ENCODE measurements at places on chromosomes 1 and 21.

DNA sequence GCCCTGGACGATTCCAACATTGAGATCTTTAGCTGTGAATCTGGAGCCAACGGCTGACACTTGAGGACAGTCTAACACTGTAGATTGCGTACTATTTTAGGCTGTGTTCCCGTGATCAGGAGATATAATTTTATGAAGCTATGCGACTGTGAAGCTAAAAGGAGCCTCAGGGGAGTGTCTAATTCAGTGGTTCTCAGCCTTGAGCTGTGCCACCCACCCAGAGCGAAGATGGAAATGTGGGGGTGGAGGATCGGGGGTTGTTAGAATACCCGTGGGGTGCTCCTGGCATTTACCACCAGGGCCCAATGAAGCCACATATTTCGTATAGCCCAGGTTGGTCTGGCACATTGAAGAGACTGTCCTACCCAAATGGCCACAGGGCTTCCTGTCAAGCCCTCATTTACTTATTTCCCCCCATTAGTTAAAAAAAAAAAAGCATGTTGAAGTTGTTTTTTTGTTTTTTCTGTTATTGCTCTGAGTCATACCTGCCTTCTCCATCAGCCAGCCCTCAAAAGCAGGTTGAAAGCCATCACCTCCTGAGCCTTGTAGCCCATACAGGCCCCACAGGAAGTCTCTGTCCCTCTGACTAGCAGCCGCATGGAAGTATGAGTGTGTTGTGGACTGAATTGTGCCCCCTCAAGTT, 141.7 kb downstream of the GALNT2 start:
- no peak for DNase-seq

DNA sequence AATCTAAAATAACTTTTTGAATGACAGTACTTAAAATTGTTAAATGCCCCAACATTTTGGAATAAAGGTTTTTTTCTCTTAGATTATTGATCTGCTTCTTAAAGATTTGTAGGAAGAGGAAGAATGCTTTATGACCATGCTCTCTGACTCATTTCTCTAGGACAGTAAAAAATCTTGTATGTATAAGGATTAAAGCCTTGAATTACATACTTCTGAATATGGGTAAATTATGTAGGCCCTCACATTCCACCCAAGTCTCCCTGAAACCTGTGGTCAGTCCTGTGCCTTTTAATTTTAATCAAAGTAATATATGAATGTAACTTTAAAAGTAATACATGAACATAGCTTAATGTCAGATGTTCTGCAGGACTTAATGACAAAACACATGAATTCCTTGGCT, 50.5 kb downstream of the ABCD3 start:
- no peak for DNase-seq

- no peak for DNase-seq
Observed at GRCh38 chr1:22773981-22774832, 63.6 kb downstream of the EPHB2 start.

GRCh38 chr1:23591460-23592208, 32.3 kb upstream of the ID3 start:
- no peak for DNase-seq

DNA sequence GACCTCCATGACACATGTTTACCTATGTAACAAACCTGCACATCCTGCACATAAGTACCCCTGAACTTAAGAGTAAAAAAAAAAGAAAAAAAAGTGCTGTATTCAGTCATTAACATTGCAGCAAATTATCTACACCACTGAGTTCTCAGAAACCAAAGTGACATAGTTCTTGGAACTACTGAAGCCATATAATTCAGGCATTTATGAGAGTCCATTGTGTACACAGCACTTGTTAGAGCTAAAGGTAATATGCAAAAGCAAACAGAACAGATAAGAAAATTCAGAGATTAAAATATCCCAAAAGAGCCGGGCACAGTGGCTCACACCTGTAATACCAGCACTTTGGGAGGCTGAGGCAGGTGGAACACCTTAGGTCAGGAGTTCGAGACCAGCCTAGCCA, 38.0 kb downstream of the F5 start:
- DNase-seq: no peak

DNA sequence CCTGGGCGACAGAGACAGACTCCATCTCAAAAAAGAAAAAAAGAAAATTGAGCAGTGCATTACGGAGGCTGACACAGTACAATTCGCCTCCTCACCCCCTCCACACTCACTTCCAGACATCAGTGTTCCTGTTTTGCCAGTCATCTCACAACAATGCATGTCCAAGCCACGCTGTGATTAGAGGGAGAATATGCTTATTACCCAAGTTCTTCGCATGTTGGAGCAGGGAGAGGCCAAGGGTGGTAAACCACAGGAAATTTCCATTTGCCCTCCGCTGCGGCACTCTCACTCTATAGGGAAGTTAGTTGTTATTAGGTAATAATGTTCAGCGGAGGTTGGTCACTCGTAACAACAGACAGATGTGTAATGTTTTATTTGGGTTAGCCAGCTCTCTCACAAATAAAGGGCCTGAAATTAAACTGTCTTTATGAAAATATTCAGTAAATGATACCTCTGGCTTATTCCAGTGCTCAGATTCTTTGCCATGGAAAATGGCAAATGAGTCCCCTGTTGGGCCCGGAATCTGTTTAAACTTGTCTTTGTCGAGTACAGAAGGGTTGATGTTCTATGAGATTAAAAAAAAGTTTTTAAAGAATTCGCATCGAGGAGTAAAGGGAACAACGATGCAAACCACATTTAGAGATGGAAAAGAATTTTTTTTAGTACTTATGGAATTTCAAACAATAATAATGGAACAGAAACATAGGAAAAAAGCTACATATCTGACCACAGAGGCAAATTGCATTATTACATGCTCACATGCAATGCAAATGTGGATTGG, 33.1 kb downstream of the KCNJ15 start:
- no peak for DNase-seq

DNA sequence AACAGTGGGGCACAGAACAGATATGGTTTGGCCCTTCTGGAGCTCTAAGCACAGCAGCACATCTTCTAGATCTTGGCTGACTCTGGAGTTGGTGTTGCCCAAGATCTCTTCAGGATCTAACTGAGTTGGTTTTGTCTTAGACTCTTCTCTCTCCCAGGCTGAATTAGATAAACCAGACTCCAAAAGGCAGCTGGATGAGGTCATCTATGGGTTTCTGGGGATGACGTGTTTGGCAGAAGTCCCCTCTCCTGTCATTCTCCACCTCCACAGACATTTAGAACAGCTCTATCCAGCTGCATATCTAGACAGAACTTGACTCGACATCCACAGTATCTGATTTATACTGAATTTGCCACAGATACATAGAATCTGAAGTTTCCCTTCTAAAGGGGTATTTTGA, 75.3 kb downstream of the ST6GALNAC5 start:
- no peak for DNase-seq

- DNase-seq: no peak
Observed at GRCh38 chr21:21064353-21064752, 66.1 kb downstream of the NCAM2 start.

DNA sequence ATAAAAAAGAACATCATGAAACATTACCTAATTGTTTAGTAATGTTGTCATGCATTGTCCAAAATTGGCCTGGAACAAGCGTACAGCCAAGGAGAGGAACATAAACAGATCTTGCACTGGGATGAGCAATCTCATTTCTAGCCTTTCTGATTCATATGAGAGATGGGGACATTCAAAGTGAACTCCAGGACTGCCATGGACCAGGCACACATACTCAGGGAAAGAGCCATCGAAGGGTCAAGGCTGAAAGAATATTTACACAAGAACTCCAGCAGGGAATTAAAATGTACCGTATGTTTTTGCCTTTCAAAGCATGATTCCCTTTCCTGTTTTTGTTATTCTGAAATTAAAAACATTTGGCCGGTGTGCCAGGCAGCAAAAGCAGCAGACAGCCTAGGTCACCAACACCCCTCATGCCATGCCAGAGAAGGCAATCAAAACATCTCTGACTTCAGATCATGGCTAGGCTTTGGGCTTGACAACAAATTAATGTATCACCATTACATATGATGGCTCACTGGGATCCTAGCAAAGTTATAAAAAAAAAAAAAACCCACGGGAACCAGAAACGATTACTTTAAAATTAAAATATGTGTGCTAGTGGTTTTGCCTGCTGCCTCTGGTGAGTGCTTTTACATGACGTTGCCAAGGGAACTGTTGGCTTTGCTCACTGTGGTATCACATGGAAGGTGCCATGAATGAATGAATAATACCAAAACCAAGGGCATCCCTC, 159.8 kb downstream of the TGFBR3 start:
- DNase-seq: no peak

DNA sequence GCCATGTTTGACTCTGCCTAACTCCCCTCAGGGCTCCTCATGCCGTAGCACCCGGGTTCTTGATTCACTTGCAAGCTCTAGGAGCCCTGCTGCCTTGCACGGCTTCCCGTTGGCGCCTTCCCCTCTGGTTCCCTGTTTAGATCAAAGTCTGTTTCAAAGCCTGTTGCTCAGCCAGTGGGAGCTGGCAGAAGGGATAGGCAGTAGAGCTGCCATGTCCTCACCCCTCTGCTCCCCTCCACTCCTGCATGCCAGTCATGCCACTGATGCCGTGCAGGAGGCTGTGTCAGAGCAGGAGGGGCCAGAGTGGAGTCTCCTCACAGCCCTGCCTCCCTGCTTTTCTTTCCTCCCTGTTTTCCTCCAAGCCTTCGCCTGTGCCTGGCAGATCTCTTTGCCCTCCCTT, 26.5 kb downstream of the HMGCS2 start:
- no peak for DNase-seq

GRCh38 chr1:24679725-24680124, 36.6 kb downstream of the SRRM1 start:
- DNase-seq: no peak

DNA sequence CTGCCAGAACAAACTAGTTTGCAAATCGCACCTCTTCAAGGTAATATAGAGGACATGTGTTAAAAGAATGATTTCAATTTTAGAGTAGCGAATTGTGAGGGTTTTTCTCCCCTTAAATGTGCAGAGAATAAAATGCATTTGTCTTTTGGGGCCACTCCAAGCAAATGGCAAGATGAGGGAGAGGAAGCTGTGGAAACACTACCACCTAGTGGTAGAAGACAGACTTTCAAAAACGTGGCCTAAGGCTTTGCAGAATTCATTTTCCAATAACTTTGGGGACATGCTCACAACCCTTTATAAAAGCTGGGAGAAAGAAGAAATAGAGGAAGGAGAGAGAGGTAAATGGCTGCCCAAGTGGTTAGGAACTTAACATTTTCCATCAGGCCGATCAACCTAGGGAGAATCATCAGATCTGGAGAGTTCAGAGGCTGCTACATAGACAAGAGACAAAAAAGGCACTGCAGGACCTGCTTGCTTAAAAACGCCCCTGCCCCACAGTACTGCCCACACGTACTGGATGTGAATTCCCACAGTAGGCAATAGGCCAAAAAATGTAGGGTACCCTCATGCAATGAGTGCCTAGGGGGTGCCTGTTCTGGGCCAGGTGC, 15.7 kb upstream of the RCAN1 start:
- peak; percentile 71 for DNase-seq

- DNase-seq: no peak
Observed at GRCh38 chr1:179230721-179231120, 1.2 kb upstream of the ABL2 start.

- DNase-seq: no peak
Observed at GRCh38 chr1:39115271-39116110, 89.0 kb upstream of the MACF1 start.

DNA sequence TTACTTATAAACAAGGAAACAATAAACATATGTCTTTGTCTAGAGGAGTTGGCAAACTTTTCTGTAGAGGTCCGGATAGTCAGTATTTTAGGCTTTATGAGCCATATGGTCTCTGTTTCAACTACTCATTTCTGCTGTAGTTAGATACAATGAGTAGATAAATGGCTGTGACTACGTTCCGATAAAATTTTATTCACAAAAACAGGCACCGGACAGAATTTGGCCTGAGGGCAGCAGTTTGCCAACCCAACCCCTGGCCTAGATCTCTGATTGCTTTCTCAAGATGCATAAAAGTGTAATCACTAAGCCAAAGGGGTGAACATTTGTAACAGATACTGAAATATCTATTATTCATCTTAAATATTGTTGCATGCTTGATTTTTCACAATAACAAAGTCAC, 123.1 kb upstream of the ESRRG start:
- DNase-seq: no peak

Data from COLO829 (cell line).